ENCODE measurements at places on chromosomes 5 and 9. TPM values are rescaled to one million over a fixed set of nuclear protein-coding genes. Genes with fewer than 3 reads are reported as not detected.

DNA sequence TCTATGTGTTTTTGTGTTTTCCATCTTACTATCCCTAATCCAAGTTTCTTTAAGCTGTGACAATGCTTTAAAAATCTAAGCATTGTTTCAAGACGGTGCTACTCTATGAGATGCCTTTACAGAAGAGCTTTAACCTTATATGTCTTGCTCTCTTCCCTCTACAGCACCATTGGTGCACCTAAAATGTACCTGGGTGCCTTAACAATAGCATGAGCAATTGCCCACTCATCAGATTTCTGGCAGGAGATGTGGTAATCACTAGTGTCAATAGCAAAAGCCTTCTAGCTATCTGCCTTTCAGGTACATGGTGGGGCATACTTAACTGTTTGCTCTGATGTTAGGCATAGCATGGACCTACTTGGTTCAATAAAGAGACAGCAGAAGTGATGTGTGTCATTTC, 222.3 kb upstream of the KIF2A start:
- no peak for DNase-seq
- H3K27ac ChIP-seq: no peak overlapping the region
- no peaks in the 10 kb centered on the region for H3K4me1 ChIP-seq
- H3K27me3 ChIP-seq: peaks cover 3% of the 10 kb centered on the region
- H3K36me3 ChIP-seq: no peaks in the 10 kb centered on the region

Gene PCDHGB5
- total RNA-seq: 0.87 TPM

DNA sequence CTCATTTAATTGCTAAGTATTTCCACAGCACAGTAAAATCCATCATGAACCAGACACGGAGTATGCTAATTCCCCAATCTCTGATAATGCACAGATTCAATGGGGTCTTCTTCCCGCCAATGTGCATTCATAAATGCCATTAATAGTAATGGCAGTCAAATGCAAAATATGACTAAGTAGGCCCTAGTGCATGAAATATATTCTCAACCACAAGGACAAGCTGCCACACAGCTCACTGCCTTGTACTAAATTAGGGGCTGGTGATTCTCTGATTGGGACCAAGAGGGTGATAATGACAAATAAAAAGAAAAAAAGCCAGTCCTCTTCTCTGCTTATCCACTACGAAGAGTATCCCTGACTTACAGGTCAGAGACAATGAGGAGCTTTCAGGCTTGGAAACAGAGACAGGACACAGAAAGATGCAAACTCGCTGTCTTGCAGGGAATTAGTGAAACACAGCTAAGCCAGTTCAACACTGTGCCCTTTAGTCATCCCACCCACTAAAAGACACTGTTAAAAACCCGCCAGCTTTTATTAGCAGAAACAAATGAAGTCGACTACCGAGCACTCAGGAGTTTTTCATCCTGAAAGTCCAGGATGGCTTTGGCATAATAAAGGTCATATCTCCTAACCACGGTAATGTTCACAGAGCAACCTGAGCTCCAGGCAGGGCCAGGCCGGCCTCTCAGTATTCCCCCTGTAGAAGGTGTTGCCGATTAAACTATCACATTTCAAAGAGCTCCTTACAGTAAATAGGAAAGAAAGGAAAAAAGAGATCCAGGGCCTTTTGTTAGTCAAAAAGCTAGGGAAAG, 148.1 kb downstream of the EBF1 start:
- no peaks in the 10 kb centered on the region for H3K27me3 ChIP-seq
- no peak overlapping the region for H3K27ac ChIP-seq
- no peak for DNase-seq
- H3K4me3 ChIP-seq: no peak overlapping the region
- no peaks in the 10 kb centered on the region for H3K36me3 ChIP-seq
- H3K4me1 ChIP-seq: no peaks in the 10 kb centered on the region

DNA sequence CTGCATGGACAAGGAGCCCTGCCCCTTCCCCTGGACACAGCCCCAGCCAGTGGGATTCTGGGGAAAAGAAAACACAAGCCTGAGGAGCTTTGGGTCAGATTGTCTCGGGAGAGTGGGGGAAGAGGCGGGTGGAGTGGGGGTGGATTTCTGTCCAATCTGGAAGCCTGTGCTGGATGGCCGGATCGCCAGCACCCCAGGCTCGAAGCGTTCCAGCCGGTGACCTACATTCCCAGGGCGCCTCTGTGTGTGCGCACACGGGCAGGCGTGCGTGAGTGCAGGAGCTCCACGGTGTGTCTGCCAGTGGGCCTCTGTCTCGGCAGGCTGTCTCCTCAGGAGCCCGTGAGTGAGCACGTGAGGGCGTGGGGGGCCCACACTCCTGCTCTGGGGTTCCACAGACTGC, 74.3 kb upstream of the DAB2IP start:
- H3K4me3 ChIP-seq: no peak overlapping the region
- DNase-seq: no peak
- H3K36me3 ChIP-seq: no peaks in the 10 kb centered on the region
- H3K27me3 ChIP-seq: no peaks in the 10 kb centered on the region

DNA sequence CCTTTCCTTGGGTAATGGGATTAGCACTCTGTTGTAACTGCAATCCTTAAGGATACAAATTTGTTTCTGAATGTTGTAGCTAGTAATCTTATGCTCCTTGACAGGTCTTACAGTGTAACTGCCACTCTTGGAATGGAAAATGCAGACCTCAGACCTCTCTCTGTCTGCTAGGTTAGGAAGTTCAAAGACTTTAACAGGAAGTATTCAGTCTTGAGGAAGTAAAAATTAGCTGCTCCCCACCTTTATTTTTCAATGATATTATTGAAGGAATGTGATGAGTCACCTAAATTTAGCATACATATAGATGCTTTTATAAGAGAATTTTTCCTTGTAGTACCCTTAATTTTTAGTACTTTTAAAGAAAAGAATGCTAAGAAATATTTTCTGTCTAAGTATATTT, 71.5 kb downstream of the PAM start:
- no peak overlapping the region for H3K4me3 ChIP-seq
- DNase-seq: no peak
- H3K27ac ChIP-seq: no peak overlapping the region
- H3K27me3 ChIP-seq: no peaks in the 10 kb centered on the region
- H3K4me1 ChIP-seq: no peaks in the 10 kb centered on the region

DNA sequence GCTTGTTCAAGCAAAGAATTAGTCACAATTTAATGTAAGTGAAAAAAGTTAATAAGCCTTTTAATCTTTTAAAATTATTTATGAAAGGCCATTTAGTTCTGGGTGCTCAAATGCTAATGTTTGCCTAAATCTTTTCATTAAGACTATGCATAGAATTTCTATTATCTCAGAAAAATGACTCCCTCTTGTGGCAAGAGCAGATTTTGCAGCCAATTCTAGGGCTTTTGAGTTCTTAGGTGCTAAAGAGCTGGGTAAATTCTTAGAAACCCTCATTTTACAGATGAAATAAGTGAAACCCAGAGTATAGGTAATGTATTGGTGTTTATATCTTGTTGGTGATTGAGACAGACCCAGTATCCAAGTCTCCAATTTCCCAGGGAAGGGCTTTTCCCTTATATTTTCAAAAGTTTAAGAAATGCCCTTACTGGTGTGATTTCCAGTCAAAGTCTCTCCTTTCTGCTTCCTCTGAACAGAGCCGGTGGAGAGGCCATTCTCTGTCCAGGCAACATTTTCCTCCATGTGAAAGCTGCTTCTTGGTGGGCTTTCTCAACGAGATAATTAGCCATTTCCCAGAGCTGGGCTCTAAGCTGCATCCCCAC, 24.1 kb upstream of the PCSK5 start:
- H3K4me1 ChIP-seq: no peaks in the 10 kb centered on the region
- no peak for DNase-seq
- H3K27ac ChIP-seq: no peak overlapping the region
- H3K36me3 ChIP-seq: no peaks in the 10 kb centered on the region
- no peak overlapping the region for H3K4me3 ChIP-seq
- H3K27me3 ChIP-seq: no peaks in the 10 kb centered on the region

GRCh38 chr5:71456362-71456743, 902 bp downstream of the BDP1 start:
- peaks cover 15% of the 10 kb centered on the region for H3K36me3 ChIP-seq
- DNase-seq: no peak
- peak overlapping the region; percentile 92 for H3K4me3 ChIP-seq
- H3K27me3 ChIP-seq: no peaks in the 10 kb centered on the region

Gene ACTL7A
- total RNA-seq: not detected

Gene NUDT12
- total RNA-seq: 9.2 TPM

Gene ENC1
- total RNA-seq: 37.0 TPM

Gene GDA
- total RNA-seq: 5.0 TPM

Gene DAB2
- total RNA-seq: 1.7 TPM

Gene ZBED3
- 6.8 TPM for total RNA-seq

DNA sequence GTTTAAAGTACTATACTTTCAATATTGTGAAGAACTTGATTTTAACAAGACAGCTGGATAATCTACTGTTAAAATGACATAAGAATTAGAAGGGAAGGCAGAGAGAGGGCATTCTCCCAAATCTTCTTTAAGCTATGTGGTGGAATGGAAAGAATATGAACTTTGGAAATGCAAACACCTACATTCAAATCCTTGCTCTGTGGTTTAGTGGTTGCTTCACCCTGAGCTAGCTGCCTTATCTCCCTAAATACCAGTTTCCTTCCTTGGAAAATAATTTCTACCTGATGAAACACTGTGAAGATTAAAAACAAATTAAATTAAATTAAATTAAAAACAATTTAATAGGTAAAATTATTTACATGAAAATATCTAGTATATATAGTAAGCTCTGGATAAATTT, 98.5 kb downstream of the GPR21 start:
- H3K27ac ChIP-seq: no peak overlapping the region
- no peak for DNase-seq
- H3K4me1 ChIP-seq: no peaks in the 10 kb centered on the region

Gene OLFML2A
- total RNA-seq: 44.5 TPM

GRCh38 chr5:15737871-15738664, 238.1 kb downstream of the FBXL7 start:
- no peaks in the 10 kb centered on the region for H3K27me3 ChIP-seq
- H3K36me3 ChIP-seq: no peaks in the 10 kb centered on the region
- no peak overlapping the region for H3K4me3 ChIP-seq
- no peak for DNase-seq
- H3K4me1 ChIP-seq: no peaks in the 10 kb centered on the region

- no peak for DNase-seq
- peaks cover 11% of the 10 kb centered on the region for H3K27me3 ChIP-seq
- H3K27ac ChIP-seq: no peak overlapping the region
- H3K36me3 ChIP-seq: no peaks in the 10 kb centered on the region
- H3K4me1 ChIP-seq: no peaks in the 10 kb centered on the region
Measured at GRCh38 chr5:37825334-37825915, 14.4 kb downstream of the GDNF start.

Gene SPATA24
- total RNA-seq: 5.5 TPM

DNA sequence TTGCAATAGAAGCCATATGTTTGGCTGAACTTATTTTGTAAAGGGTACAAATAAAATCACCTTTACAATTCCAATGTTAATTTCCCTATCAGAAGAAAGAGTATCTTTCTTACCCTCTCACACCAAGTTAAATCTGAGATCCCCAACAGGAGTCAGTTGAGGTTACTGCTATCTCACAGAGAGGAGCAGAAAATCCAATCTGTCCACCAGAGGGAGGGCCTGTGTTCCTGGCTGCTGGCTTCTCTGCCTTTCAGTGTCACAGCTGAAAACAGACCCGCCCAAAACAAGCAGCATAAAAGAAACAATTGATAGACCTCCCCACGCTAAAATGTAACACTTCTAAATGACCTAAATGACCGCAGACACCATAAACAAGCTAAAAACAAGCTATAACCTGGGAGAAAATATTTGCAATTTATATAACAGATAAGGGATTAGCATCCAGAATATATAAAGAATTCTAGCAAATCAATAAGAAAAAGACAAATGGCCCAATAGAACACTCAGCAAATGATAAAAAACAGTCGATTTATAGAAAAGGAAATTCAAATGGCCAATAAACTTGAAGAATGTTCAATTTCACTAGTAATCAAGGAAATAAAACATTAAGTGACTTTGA, 24.5 kb upstream of the MVB12B start:
- H3K4me3 ChIP-seq: no peak overlapping the region
- no peaks in the 10 kb centered on the region for H3K27me3 ChIP-seq
- no peaks in the 10 kb centered on the region for H3K36me3 ChIP-seq
- H3K4me1 ChIP-seq: no peaks in the 10 kb centered on the region
- H3K27ac ChIP-seq: no peak overlapping the region
- DNase-seq: peak; percentile 18

- H3K27ac ChIP-seq: no peak overlapping the region
- H3K4me3 ChIP-seq: no peak overlapping the region
- peaks cover 2% of the 10 kb centered on the region for H3K4me1 ChIP-seq
- H3K27me3 ChIP-seq: no peaks in the 10 kb centered on the region
Measured at GRCh38 chr9:110260911-110261310, 4.6 kb upstream of the TXN start.

GRCh38 chr5:72203251-72203845, 96.1 kb downstream of the MAP1B start:
- H3K36me3 ChIP-seq: peaks cover 6% of the 10 kb centered on the region
- no peak overlapping the region for H3K27ac ChIP-seq
- no peaks in the 10 kb centered on the region for H3K4me1 ChIP-seq
- H3K27me3 ChIP-seq: no peaks in the 10 kb centered on the region

DNA sequence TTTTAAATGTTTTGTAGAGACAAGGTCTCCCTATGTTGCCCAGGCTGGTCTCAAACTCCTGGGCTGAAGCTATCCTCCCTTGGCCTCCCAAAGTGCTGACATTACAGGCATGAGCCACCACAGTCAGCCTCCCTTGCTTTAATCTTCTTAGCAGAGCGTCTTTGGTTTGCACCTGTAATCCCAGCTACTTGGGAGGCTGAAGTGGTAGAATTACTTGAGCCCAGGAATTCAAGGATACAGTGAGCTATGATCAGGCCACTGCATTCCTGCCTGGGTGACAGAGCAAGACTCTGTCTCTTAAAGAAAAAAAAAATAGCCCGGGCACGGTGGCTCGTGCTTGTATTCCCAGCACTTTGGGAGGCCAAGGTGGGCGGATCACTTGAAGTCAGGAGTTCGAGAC, 27.8 kb downstream of the UBE2D2 start:
- H3K27ac ChIP-seq: no peak overlapping the region
- no peak overlapping the region for H3K4me3 ChIP-seq
- H3K36me3 ChIP-seq: no peaks in the 10 kb centered on the region

DNA sequence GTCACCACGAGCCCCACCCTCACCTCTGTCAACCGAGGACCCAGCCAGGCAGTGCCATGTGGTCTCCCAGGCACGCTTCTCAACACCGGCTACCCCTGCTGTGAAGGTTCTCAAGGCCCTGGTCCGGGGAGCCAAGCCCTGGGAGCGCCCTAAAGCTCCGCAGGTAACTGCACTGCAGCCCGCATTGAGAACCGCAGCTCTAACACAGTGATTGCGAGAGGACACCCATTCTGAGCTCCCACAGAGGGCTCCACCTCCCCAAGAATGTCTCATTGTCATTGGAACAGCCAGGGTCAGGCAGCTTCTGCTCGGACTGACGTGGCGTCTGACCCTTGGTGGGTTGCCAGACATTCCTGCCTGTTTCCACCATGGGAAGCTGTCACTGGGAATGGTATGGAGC, 88.3 kb downstream of the ANKRD33B start:
- H3K36me3 ChIP-seq: no peaks in the 10 kb centered on the region
- no peaks in the 10 kb centered on the region for H3K27me3 ChIP-seq
- H3K4me1 ChIP-seq: no peaks in the 10 kb centered on the region
- no peak overlapping the region for H3K27ac ChIP-seq
- DNase-seq: no peak
- no peak overlapping the region for H3K4me3 ChIP-seq

Gene VCP
- total RNA-seq: 472 TPM

Gene ZNF454
- total RNA-seq: 0.10 TPM

GRCh38 chr9:128213746-128214497, 10.7 kb downstream of the DNM1 start:
- no peaks in the 10 kb centered on the region for H3K27me3 ChIP-seq
- no peaks in the 10 kb centered on the region for H3K4me1 ChIP-seq
- DNase-seq: no peak
- H3K36me3 ChIP-seq: no peaks in the 10 kb centered on the region
- no peak overlapping the region for H3K27ac ChIP-seq
- H3K4me3 ChIP-seq: no peak overlapping the region

Gene FAM193B
- 58.5 TPM for total RNA-seq

Gene INPP5E
- 14.1 TPM for total RNA-seq

Data from Panc1 (cell line).